ENCODE measurements at places on chromosomes 3 and 15.

GRCh38 chr3:134337511-134338200 lies 36.6 kb downstream of the AMOTL2 start:
- DNase-seq, result no peak

GRCh38 chr3:29697989-29698388 lies 417.1 kb downstream of the RBMS3 start:
- no peak for DNase-seq

DNA sequence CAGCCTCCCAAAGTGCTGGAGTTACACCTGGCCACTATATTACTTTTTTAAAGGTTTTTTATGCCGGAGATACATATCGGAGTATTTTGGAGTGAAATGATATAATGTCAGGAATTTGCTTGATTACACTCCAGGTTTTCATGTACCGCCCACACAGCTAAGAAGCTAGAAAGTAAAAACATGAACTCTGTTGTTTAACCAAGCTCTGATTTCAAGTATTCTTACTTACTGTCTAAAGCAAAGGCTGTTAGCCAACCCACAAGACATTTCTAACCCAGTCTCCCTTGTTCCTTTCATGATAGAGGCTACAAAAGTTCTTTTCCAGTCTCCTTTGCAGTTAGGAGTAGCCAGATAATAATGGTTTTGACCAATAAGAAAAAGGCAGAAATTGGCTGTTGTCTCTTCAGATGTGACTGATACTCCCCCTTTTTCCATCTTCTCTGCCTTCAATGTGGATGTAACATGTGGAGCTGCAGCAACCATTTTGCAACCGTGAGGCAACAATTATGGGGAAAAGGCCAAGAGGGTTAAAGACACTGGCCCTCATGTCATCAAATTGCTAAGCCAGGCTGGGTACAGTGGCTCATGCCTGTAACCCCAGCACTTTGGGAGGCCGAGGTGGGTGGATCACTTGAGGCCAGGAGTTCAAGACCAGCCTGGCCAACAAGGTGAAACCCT lies 6.1 kb upstream of the CP start:
- DNase-seq, result no peak

DNA sequence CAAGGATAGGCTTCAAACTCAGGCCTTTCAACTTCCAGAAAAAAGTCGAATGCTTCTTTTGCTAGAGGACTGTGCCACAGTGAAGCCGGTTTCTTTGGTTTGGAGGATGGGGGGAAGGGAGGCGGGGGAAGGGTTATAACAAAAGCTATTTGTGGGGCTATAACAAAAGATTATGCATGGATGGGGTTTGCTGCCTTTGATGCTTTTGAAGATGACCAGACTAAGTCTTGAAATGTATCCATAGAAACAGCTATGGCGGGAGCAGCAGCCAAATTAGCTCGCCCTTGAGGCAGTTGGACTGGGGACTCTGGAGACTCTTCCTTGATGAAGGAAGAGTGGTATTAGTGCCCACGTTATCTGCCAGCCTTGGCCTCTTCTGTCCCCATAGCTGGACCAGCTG lies 47.5 kb downstream of the SRGAP3 start:
- no peak for DNase-seq

DNA sequence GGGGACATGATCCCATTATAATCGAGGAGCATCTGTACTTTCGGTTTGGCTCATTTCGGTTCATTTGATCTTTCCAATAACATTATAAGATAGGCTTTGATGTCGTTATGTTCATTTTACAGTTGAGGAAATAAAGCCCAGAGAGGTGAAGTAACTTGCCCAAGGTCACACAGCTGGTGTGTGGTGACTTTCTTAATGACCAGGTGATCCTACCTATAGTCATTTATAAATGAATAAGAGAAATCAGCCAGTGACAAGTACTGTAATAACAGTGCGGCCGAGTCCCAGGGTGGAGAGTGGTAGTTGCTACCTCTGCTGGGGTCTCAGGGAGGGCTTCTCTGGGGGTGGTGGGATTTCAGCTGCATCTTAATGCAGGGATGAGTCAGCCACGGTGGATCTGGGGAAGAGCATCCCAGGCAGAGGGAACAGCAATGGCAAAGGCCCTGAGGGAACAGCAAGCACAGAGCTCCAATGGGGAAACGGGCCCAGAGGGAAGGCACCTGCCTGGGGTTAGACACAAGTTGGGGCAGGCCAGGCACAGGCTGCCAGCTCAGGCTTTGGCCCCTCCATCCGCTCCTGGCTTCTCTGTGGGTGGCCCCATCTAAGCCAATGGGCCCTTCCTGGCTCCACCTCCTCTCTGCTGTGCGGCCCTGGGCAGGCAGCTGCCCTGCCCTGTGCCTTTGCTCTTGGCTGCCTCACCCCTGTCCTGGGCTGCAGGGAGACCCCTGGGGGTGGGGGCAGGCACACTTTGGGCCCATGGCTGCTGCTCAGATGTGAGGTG lies 1.1 kb upstream of the FBLN2 start:
- DNase-seq, result no peak

All from stimulated activated effector memory CD8-positive, alpha-beta T cell treated with anti-CD3 and anti-CD28 coated beads, Interleukin-12 subunit alpha, Interleukin-12 subunit beta, amount 100 ng/mL, for 72 hours (primary cell).